GM23248 (cell line): ENCODE measurements at places on chromosomes 1 and 21. TPM values are rescaled to one million over a fixed set of nuclear protein-coding genes. Genes with fewer than 3 reads are reported as not detected.

SYNC gene
- polyA plus RNA-seq: 60.0 and 60.5 TPM in 2 replicates

CD1B gene
- polyA plus RNA-seq: not detected in 2 replicates

OR10J1 gene
- not detected in 2 replicates for polyA plus RNA-seq

SPATA21 gene
- polyA plus RNA-seq: not detected in 2 replicates

C1orf87 gene
- polyA plus RNA-seq: not detected in 2 replicates

CTBS gene
- 52.4 and 53.7 TPM in 2 replicates for polyA plus RNA-seq

APOBEC4 gene
- not detected in 2 replicates for polyA plus RNA-seq

TPM3 gene
- polyA plus RNA-seq: 557 and 570 TPM in 2 replicates

KCNK1 gene
- polyA plus RNA-seq: 4.2 and 4.8 TPM in 2 replicates

CYP4A11 gene
- not detected in 2 replicates for polyA plus RNA-seq

TAL1 gene
- polyA plus RNA-seq: not detected in 2 replicates

LCK gene
- 0.24 TPM in 1 of 2 replicates, not detected in the other for polyA plus RNA-seq

TFF2 gene
- not detected in 2 replicates for polyA plus RNA-seq

CD84 gene
- not detected in 2 replicates for polyA plus RNA-seq
